ENCODE measurements at places on chromosomes 2 and 18.
A peak's percentile ranks its signal among the peaks of the same experiment; 100 is the strongest.

DNA sequence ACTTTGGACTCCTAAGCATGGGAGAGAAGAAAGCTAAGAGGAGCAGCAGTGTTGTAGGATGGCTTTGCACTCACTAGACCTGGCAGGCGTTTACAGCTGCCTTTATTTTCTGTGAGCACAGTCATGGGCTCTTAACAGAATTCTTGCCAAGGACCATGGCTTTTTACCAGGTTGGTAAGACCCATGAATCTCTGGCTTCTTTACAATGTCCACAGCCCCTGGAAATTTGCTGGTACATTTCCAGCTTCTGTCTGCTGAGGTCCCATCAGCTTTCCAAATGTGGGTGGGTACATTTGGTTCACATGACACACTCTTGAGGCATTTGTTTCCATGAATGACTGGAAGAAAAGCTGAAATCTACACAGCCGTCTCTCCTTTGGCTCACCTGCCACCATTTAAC is 162.7 kb downstream of the PPP1R1C start:
- no peak for DNase-seq

GRCh38 chr2:159558479-159558878 is 57.9 kb downstream of the BAZ2B start:
- no peak for DNase-seq

DNA sequence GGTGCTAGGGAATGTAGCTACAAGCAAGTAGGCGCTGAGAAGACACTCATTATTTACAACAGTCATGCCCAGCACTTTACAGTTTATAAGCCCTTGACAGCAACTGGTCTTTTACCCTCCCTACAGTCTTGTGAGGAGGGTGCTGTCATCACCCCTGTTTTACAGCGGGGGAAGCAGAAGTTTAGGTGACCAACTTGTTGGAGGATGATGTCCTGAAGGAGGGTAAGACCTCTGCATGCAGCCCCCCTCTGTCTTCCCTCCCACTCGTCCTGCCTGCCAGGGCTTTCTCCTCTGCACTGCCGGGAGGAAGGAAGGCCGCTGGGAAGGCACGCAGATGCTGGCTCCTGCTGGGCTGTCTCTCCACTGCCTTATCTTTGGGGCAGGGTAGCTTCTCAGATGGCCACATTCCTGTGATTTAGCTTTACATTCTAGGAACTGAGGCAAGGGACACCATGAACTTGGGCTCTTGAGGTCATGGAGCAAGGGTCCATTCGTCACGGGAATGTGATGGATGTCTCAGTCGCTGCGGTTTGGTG is 972 bp downstream of the IL1R1 start:
- no peak for DNase-seq

GRCh38 chr2:19369341-19369955 is 11.0 kb upstream of the OSR1 start:
- DNase-seq: peak; percentile 42

All from neural progenitor cell (in vitro differentiated cells).